NCI-H526 (cell line): ENCODE measurements at places on chromosomes 5 and 9.

DNA sequence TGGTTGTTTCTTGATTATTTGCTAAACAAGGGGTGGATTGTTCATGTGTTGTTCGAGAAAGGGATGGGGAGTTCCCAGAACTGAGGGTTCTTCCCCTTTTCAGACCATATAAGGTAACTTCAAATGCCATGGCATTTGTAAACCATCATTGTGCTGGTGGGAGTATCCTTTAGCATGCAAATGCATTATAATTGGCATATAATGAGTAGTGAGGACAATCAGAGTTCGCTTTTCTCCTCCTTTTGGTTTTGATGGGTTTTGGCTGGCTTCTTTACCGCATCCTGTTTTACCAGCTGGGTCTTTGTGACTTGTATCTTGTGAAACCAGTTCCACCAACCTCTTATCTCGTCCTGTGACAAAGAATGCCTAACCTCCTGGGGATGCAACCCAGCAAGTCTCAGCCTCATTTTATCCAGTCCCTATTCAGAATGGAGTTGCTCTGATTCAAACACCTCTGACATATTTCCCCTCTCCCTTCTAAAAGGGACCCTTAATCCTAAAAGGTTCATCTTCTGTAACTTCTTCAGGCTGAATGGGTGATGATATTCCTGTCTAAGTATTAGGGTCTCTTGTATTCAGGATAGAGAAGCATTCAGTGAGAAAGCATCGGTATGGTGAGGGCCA lies 8.7 kb upstream of the FBN2 start:
- peak; percentile 0 for DNase-seq

DNA sequence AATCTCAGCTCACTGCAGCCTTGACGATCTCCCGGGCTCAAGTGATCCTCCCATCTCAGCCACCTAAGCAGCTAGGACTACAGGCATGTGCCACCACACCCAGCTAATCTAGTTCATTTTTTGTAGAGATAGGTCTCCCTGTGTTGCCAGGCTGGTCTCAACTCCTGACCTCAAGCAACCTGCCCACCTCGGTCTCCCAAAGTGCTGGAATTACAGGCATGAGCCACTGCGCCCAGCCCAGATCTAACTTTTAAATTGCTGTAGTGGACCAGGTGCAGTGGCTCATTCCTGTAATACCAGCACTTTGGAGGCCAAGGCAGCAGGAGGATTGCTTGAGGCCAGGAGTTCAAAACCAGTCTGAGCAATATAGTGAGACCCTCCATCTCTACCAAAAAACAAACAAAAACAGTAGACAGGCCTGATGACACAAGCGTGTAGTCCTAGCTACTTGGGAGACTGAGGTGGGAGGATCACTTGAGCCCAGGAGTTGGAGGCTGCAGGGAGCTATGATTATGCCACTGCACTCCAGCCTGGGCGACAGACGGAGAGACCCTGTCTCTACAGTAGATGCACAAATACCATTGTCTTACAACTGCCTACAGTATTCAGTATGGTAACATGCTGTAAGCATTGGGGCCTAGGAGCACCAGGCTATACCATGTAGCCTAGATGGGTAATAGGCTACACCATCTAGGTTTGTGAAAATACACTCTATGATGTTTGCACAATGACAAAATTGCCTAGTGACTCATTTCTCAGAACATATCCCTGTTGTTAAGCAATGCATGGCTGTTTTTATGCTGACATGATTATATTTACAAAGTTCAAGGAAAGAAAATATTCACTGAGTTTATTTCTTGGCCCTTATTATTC lies 1.5 kb upstream of the SIT1 start:
- no peak for DNase-seq

DNA sequence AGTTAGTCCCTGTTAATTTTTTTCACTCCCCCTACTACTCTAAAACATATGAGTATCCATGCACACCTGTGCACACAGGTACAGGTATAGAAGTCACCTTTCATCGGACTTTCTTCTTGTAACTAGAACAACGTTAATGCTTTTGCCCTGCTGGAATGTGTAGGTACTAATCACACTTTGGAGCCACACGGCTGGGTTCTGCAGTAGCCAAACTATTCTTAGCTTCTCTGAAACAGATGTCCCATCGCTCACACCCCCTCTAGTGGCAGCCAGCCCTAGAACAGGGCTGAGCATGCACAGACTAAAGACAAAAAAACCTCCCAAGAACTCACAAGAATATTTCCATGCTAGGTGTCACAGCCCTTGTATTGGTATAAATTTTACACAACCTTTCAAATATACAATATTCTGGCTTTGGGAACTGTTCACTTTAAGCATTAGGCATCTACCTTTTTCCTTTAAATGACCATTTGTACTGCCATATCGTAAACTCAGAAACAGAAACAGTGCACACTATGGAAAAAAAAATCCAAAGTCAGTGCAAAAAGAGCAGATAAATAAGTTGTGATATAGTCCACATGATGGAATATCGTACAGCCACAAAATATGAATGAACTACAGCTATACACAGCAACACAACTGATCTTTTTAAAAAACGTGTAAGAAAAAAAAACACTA lies 64.0 kb downstream of the RETREG1 start:
- DNase-seq, result peak; percentile 72

- no peak for DNase-seq
Observed at GRCh38 chr5:135242021-135242865, 156.8 kb downstream of the MACROH2A1 start.

DNA sequence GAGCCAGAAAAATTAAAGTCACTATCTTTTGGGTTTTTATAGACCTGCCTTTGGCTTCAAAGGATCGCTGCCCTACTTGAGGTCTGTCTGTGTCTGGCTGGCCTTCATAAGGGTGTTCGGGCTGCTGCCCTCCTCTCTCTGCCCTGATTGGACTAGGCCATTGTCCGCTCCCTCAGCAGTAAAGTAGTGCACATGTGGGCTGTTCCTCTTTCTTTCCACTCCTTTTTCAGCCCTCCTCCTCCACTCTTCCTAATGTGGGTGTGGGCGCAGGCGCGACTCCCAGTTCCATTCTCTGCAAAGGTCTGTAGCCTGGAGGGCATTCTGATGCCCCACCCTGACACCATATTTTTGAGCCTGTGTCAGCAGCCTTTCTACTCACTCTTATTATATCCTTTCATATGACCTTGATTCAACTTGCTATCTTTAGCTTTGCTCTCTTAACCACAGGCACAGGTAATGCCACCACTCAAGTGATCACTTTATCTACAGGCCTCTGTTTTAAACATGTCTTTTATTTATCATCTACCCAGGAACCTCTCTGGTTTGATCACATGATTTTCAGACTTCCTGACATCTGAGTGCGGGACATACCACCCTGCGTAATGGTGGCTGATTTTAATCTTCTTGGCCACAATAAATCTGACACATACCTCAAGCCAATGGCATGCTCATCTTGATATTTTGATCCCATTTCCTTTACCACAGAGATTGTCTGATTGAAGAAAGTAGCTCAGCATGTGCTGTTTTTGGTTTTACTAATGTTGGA lies 144.5 kb downstream of the AOPEP start:
- no peak for DNase-seq

- no peak for DNase-seq
Observed at GRCh38 chr9:115263371-115264075, 145.6 kb upstream of the TNC start.

GRCh38 chr9:130987738-130988399 lies 21.1 kb upstream of the LAMC3 start:
- no peak for DNase-seq

- no peak for DNase-seq
Observed at GRCh38 chr9:104858271-104858670, 69.7 kb downstream of the ABCA1 start.

DNA sequence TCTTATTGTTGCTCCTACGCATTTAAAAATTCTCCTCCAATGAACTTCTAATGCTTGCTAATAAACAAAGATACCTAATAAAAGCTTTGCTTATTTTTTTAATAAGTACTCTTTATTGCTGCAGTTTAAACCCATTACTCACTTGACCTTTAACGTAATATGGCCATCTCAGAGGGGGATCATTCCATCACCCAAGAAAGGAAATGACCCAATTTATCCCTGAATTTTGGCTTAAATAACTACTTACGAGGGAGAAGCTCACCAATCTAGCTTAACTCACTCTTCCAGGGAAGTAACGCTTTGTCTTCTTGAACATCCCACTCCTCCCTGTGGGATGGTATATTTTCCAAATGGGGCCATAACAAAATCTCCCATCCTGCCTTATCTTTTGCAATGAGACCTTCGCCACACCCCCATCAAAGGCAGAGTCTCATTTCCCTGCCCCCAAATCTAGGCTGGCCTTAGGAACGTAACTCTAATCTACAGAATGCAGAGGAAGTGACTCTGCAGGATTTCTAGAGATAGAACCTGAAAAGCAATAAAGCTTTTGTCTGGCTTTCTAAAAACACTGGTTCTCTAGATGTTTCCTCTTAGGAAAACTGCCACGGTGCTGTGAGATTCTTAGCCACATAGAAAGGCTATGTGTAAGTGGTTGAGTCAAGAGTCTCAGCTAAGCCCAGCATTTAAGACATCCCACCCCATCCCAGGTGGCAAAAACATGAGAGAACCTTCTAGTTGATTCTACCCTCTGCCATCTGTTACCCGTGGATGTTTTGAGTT lies 310.0 kb downstream of the ASTN2 start:
- DNase-seq, result no peak

DNA sequence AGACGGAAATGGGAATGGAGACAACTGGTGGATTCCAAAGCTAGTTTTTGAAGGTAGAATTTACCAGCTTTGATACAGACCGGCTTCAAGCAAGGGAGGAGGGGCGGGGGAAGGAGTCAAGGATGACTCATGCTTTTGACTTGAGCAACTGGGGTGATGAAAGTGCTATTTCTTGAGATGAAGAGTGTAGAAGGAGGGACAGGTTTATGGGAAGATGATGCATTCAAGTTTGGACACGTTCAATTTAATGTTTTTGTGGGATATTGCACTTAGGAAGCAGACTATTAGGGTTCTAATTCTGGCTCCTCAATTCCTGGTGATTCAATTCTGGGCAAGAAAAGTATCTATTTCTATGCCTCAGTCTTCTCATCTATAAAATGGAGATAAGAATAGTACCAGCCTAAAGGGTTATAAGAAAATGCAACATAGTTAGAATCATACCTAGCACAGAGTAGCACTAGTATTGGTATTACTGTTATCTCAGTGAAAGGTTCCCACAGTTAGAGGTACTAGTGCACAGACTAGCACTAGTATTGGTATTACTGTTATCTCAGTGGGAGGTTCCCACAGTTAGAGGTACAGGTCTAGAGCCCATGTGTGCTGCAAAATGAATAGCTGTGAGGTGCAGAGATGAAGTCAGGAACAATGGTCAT lies 4.6 kb downstream of the NIPAL4 start:
- no peak for DNase-seq

- no peak for DNase-seq
Observed at GRCh38 chr5:79109527-79110492, 1.8 kb upstream of the BHMT start.

DNA sequence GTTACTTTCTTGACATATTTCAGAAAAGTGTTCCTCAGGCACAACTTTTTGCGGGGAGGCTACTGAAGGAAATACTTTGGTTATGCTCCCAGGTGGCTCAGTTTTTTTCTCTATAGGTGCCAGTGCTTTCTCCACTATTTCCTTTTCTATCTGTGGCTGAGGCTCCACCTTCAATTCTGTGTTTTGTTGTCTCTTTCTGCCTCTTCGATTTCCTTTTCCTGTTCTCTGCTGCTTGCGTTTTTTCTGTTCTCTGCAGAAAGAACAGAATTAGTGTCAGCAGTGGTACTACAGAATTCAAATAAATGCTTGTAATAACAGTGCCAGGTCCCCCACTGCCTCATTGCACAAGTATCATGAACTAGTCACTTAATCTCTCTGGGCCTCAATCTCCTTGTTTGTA lies 7.0 kb downstream of the HEMGN start:
- no peak for DNase-seq

DNA sequence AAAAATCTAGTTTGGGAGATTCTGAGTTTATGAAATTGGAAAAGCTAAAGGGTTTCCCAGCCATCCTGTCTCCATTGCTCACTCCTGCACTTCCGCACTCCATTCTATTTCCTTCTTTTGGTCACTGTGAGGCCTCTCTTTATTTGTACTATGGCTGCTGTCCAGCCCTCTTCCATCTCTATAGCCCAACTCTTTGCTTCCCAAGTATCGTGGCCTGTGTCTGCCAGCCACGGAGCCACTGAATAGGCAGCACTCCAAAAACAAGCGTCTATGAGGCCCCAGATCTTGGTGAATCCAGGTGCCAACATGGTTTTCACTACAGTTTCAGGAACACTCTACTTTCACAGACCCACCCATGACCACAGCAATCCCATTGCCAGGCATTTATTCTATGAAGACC lies 37.2 kb downstream of the GRAMD2B start:
- DNase-seq, result no peak

DNA sequence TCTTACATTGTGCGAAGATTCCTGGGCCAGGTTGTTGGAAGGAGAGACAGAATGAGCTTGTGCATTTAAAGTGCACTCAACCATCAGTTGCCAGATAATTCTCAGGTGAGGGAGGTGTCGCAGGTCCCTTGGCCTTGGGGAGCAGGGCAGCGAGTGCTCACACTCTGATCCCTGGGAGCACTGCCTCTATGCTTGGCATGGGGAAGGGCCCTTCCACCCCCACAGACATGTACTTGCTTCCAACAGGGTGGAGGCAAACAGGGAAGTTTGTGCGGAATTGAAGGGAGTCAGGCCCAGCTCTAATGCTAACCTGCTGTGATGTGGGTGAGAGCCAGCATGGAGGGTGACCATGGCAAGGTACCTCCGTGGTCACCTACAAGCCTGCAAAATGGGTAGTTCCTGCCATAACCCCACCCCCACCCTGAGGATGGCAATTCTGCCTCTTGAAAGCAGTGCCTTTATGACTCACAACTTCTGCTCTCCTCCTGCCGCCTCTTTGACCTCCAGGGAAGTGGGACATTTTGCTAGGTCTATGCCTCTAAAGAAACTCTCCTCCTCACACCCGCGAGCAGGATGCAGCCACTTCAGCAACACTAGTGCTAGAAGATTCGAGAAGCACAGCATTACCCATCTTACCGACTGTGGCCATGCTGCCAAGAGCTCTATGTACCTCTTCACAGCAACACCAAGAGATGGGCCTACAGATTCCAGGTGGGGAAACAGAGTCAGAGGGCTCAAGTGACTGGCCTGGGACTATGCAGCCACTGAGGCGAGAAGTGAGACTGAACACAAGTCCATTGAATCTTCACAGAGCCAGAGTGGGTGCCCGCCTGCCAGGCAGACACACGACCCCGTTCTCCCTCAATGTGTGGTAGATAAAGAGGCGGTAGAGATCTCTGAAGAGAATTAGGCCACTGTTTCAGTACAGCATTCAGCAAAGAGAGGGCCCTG lies 22.1 kb upstream of the SLC25A51 start:
- no peak for DNase-seq

- peak; percentile 79 for DNase-seq
Observed at GRCh38 chr9:69173891-69174615, at the start of gene TJP2. Gene TJP2, plus strand, starts transcription at chr9:69174277. Its CDS starts 96 bp downstream, at chr9:69174373.

GRCh38 chr5:168443533-168443932 lies 42.7 kb upstream of the RARS1 start:
- DNase-seq, result no peak
